GM12891 (cell line): ENCODE measurements at places on chromosomes 11 and 22.

DNA sequence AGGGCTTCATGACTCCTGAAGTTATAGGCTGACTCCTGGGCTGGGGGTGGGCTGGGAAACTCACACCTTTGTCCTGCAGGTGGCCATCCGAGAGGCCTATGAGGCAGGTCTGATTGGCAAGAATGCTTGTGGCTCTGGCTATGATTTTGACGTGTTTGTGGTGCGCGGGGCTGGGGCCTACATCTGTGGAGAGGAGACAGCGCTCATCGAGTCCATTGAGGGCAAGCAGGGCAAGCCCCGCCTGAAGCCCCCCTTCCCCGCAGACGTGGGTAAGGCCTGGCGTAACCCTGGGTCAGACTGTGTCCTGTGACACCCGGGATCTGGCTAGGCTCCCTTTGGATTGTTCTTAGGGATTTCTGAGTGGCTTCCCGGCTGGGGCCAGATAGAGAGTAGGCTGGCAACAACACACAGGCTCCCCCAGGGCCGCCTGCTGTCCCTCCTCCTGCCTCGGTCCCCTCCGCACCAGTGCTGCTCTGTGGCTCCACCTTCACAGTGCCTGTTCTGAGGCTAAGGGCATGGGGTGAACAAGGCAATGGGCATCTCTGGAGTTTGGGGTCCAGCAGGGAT is 3.6 kb downstream of the NDUFV1 start:
- no peak for DNase-seq

- DNase-seq, result no peak
Observed at GRCh38 chr11:67082071-67082791, 25.6 kb downstream of the RHOD start.

- DNase-seq, result no peak
Observed at GRCh38 chr11:57793351-57794115, 31.9 kb downstream of the CTNND1 start.

GRCh38 chr11:97354576-97354975 is 964.8 kb downstream of the JRKL start:
- no peak for DNase-seq

GRCh38 chr11:61542705-61543104 is 34.2 kb downstream of the LRRC10B start:
- no peak for DNase-seq

- DNase-seq, result no peak
Observed at GRCh38 chr11:44246726-44247125, 63.2 kb downstream of the ALX4 start.

DNA sequence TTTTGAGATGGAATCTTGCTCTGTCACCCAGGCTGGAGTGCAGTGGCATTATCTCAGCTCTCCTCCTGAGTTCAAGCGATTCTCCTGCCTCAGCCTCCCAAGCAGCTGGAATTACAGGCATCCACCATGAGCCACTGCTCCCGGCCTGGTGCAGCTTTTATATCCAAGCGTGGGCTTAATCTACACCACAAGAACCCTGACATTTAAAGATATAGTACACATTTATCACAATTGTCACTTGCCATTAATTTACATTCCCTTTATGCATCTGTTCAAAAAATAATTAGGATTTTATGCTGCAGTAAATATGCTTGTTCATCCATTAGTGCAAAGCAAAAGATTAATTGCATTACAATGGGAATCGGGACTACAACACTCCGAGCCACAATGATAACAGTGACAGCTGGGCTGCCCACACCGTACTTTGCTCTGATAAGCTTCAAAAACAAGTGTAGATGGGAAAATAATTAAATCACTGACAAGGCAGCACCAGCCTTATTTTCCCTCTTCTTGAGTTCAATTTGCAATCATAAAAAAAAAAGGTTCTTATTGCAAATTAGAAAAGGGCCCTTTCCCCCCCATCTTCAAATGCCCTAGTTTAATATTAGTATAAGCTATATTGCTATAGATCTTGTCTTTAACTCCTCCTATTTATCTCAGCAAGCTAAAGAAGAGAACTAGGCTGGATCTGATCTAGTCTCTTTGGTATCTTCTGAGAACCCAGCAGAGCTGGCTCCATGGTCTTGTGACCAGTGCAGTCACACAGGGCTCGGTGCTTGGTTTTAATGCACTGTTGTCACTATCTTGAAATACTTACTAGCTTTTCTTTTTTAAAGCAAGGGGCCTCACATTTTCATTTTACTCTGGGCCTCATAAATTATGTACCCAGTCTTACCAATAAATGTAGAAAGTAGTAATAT is 206.2 kb upstream of the LRRC4C start:
- DNase-seq, result no peak

DNA sequence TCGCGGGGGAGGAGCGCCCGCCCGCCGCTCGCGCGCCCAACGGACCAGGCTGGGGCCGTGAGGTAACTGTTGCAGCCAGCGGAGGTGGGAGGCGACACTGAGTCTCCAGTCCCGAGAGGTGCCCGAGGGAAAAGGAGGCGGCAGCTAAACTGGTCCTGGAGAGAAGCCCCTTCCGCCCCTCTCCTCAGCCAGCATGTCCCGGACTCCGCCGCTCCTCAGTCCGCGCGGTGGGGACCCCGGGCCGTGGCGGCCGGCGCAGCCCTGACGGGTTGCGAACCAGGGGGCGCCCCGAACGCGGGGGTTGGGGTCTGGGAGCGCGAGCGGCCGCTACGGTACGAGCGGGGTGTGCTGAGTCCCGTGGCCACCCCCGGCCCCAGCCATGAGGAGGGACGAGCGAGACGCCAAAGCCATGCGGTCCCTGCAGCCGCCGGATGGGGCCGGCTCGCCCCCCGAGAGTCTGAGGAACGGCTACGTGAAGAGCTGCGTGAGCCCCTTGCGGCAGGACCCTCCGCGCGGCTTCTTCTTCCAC is at the start of gene PDE3B:
TSS of gene PDE3B (plus strand) at position 108 of the 529 bp plus-strand sequence. CDS start at position 380, 272 bp downstream.
- peak; percentile 47 for DNase-seq

DNA sequence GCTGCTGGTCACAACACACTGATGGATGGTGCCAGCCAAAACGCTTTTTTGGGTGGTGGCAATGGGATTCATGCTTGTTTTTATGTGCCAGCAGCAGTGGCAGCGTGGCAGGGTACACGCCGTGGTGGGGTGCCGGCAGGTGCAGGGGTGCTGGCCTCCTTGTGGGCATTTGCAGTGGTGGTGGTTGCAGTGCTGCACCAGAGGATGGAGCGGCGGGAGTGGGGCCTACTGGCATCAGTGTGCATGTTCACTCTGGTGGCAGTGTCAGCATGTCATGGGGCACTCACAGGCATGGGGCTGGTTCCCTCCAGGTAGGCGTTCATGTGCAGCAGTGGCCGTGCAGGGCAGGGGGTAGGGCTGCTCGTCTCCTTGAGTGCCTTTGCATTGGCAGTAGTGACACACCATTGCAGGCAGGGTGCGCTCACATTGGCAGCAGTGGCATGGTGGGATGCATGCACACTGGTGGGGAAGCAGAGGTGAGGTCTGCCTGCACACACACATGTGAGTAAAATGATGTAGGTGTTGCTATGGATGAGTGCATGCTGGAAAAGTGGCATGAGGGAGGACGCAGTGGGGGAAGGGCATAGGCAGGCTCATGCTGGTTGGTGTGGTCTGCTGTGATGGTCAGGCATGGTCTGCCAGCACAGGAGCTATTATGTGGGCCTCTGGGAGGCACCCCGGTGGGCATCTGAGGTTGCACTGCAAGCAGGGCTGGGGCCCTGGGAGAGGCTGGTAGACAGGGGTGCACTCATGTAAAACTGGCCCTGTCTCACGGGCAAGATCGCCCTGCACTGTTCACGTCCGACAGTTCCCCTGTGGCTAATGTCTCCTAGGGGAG is 29.9 kb downstream of the CCDC15 start:
- DNase-seq, result no peak

GRCh38 chr11:35372565-35373283 is 46.6 kb downstream of the SLC1A2 start:
- no peak for DNase-seq

DNA sequence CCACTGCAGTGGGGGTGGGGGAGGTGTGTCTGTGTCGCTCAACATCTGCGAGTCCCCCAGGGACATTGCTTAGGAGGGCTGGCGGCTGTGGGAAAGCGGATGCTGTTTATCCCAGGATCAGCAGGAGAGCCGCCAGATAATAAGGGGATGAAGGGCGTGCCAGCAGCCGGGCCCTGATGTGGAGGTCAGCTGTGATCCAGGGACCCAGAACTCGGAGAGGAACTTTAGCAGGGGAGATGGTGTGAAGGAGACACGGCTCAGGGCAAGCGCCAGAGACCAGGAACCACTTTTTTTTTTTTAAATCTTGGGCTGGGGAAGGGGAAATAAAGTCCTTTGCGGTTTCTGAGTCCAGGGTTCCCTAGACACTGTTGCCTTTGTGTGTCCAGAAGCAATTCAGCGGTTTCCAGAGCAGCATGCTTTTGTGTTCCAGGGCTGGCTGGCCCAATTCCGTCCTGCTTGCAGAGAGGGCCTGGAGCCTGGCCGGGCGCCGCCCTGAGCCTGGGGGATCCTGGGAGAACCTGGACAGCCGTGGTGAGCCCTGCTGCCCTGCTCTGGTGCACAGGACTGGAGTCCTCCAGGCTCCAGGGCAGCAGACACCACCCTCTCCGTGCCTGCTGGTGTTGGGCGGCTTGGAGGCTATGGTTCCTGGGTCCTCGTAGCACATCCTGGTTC is at the start of gene GRAMD4:
TSS of gene GRAMD4 (plus strand) at position 557 of the 672 bp plus-strand sequence. CDS start 6,414 bp downstream, outside the sequence.
- DNase-seq, result no peak

DNA sequence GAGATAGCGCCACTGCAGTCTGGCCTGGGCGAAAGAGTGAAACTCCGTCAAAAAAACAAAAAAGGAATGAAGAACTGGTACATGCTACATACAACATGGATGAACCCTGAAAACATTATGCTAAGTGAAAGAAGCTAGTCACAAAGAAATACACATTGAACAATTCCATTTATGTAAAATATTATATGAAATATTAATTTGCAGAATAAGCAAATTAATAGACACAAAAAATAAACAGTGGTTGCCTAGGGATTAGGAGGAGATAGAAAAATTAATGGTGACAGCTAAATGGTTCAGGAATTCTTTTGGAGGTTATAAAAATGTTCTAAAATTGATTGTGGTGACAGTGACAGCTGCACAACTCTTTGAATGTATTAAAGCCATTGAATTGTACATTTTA is 14.7 kb downstream of the PRDM10 start:
- DNase-seq, result no peak

- no peak for DNase-seq
Observed at GRCh38 chr11:72681226-72682153, 7.3 kb upstream of the PDE2A start.

DNA sequence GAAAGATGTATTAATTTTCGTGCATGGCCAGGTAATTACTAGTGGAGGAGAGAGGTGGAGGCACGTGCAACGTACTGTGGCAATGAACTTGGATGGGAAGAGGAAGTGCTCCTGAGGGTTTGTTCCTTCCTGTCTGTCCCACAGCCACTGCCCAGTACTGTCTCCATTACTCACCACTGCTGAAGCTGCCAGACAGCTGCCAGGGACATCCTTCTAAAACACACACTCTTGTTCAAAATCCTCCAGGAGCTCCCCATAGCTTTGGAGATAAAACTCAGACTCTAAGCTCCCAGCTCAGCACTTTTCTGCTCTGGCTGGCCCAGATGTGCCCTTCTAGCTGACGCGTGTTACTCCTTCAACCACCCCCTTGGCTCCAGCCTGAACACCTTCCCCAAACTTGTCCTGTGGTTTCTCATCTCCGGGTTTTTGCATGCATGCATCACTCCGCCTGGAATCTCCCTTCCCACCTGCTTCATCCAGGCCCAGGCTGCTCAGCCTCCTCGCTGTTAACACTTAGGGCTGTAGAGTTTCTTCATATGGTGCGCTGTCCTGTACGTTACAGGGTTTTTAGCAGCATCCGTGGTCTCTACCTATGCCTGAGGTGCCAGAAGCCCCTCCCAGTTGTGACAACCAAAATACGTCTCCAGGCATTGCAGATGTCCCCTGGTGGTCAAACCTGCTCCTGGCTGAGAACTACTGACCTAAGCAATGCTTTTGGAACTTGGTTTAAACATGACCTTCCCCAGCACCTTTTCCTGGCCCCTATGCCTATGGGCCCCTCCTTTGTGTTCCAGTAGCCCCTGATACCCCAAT is 69.5 kb downstream of the C11orf91 start:
- no peak for DNase-seq

DNA sequence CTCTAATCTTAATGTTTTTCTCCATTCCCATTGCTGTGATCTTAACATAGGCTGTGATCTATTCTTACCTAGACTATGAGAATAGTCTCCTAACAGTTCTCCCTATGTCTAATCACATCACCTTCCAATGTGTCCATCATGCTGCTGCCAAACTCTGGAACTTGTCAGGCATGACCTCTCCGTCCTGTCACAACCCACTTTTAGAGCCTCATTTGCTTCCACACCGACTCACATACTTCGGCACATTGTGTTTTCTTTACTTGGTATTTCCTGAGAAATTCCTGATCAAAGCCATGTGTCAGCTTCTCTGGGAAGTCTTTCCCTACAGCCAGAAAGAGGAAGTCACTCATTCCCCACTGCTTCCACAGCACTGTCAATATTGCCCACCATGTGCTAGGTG is 40.5 kb upstream of the BIRC3 start:
- DNase-seq, result no peak

DNA sequence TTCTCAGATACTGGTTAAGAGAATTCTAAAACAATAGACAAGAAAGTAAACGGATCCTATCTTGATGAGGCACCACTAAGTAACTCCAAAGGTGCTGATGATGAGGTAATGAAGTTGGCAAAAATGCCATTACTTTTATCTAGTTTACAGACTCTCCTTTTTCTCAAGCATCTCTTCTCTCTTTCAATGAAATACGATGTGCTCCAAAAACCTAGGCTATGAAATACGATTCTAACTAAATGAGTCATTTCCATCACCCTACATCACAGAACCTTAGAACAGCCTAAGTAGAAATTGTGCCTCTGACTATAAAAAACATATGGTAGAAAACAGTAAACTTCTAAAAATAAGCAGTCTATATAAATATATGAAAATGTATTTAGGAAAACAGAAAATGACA is 58.9 kb upstream of the ARHGAP32 start:
- DNase-seq, result no peak

GRCh38 chr11:17015627-17016126 is 1.5 kb upstream of the PLEKHA7 start:
- DNase-seq, result no peak

- no peak for DNase-seq
Observed at GRCh38 chr22:24125941-24126340, 55.3 kb upstream of the SUSD2 start.

DNA sequence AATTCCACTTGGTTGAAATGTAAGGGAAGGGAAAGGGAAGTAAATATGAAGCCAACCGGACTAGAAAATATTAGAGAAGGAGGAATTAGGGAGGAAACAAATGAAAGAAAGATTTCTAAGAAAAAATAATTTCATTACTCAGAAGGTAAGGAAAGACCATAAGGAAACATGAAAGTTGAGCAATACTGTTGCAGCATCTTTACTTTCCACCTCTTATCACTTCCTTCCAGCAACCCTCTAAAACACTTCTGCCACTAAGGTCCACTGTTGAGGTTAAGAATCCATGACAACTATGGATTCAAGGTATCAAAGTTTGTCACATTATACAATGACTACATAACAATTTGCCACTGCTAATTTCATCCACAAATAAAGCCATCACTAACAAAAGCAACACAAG is 308.6 kb downstream of the DLG2 start:
- DNase-seq, result no peak

- DNase-seq, result no peak
Observed at GRCh38 chr11:57713835-57714234, 1.4 kb downstream of the TMX2 start.

GRCh38 chr22:20186183-20186870 is 35.5 kb upstream of the CCDC188 start:
- DNase-seq, result no peak

GRCh38 chr11:74770456-74770855 is 21.8 kb downstream of the RNF169 start:
- no peak for DNase-seq
